ENCODE measurements at places on chromosomes 7 and 10.

DNA sequence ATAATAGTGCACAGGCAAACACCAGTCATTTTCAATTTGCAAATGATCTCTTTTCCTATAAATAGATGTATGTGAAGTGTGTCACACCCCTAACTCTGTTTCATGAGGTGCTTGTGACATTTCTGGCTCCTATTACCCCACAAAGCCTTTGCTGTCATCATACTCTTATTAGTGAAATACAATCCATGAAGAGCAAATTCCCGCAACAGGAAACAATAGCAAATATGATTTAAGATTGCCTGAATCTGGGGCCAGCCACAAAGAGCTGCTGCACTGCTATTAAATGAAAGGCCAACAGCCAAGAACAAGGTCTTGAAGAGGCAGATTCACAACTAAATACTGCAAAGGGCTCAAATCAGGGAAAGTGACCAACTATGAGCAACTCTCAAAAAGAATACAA lies 96.3 kb upstream of the CAV2 start:
- no peak for DNase-seq

DNA sequence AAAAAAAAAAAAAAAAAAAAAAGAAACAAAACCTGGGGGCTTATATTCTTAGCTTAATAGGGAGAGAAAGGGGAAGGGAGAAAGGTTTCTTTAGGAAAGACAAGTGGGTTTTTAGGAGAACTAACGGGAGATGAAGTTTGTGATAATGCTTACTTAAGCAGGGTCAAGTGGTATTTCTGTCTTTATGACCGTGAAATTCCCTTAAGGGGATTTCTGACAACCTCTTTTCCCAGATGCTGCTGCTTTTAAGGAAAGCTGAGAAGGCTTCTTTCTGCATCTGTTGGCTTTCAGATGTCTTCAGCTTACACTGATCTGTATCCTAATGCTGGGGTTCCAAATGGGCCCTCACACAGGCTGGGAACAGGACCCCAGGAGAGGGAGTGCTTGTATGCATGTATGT lies 42.6 kb downstream of the ADAMTS14 start:
- DNase-seq, result no peak

DNA sequence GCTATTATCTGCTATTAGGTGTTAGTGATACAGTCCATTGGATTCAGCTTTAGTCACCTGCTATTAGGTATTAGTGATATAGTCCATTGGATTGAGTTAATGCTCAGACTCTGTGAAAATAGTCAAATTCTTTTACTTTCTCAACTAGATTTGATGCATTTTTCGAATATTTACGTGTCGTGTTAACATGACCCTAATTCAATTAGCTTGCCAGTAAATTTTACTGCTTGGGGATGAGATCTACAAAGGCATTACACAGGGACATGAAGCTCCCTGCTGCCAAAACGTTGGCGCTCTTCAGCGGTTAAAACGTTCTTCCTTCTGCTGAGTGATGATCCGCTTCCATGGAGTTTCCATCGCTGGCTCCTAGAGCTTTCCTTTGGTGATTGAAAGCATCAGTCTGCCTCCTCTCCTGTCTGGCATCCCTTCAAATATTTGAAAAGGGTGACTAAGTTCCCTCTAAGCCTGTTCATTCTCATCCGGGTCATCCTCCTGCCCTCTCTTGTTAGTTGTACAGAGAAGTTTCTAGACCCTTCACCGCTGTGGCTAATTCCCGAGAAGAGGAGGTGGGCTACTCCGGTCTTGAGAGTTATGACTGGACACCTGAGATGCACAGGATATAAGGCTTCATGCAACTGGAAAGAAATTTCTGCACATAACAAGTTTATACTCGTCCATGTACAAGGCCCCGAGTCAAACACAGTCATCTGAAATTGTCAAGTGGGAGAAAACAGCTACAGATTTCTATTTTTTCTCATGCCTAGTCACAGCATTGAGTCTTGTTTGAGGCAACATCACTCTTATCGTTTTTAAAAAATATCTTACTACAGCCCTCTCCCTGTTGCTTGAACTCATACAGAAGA lies 254.0 kb downstream of the KLF6 start:
- no peak for DNase-seq

DNA sequence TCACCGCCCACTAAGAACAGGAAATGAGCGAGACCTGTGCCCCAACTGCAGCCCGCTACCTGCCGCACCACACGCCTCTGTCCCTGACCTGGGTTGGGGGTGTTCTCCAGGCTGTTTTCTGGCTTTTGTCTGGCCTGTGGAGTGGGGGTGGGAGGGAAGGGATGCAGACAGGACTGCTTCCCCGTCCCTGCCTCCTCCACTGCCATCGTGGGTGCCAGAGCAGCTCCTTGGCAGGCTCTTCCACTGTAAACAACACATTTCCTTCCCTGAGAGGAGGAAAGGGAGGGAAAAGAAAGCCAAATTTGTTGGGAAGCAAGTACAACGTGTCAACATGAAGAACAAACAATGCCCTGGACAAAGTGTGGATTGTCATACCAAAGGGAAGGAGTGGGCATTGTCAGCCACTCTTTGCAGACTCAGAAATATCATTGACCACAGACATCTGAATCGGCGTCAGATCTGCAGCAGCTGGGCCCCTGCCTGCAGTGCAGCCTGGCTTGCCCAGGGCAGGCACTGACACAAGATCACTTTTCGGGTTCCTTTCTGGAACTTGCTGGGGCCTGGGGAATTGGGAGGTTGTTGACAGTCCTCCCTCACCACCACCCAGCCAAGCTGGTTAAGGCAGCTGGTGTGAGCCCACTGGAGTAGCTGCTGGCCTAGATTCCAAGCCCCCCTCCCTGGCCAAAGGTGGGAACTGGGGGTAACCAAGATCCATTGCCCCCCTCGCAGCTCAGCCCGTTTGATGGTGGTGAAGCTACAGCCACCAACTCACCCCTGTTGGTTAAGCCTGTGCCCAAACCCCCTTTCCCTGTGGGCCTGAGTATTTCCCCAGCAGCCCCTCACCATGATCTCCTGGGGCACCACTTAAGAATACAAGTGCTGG lies 22.6 kb upstream of the TRIM8 start:
- no peak for DNase-seq

Data from progenitor cell of endocrine pancreas (in vitro differentiated cells).